Ascending aorta (tissue), 2 donors: ENCODE measurements at places on chromosomes 1 and 21.

DNA sequence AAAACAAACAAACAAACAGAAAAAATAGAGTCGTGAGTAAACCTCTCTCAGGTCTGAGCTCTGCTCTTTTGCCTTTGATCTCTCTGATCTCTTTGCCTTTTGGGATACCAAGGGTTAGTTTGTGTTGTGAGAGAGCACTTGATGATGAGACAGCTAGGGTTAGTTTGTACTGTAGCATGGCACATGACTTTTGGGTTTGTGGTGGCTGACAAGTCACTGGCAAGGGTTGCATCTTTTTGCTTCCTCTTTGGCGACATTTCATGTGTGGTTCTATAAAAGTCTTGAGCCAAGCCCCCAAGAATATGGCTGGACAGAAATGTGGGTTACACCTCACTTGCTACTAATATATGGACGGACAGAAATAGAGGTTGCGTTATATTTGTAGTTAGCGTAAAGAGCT lies 60.5 kb downstream of the TESK2 start:
- DNase-seq: no peak
- no peaks in the 10 kb centered on the region for H3K4me1 ChIP-seq

DNA sequence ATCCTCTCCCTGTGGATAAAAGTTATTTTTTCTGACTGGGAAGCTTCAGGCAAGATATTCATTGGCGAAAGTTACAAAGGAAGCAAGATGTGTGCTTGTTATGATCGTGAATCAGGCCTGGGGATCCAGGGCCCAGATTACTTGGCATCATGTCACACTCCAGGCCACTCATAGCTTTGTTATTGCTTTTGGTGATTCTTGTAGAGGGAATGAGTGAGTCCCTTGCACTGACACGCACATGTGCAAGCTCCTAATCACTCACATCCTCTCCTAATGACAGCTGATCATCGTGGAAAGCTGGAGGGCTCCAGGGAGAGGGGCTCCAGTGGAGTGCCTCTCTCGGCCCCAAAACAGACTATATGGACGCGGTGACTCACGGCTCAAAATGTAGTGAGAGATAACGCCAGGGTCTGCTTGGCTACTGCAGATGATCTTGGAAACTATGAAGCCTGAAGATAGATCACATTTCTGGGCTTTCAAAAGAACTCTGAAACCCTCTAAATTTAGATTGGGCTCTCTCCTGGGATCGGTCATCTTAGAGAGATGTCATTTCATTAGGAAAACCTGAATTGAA lies 481.1 kb upstream of the USP24 start:
- peaks cover 4% of the 10 kb centered on the region for H3K4me1 ChIP-seq
- H3K4me3 ChIP-seq: no peak overlapping the region
- H3K36me3 ChIP-seq: no peaks in the 10 kb centered on the region
- H3K27me3 ChIP-seq: no peaks in the 10 kb centered on the region
- DNase-seq: peak; percentile 88
- peak overlapping the region; percentile 62 for H3K27ac ChIP-seq

DNA sequence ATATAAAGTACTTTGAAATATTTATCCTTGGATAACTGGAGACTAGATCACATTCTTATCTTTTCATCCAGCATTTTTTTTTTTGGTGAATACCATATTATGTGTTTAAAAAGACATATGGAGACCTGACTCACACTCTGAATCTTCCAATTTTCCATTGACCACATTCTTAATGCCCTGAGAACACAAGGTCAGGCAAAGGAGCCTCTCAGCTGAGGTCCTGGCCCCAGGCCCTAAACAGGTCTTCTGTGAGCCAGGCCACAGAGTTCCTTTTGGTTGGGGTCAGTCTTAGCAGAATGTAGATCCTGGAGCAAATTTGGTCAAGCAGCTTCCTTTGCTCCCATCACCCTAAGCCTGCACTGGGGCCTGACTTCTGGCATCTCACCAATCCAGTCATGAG lies 390.1 kb upstream of the ST6GALNAC5 start:
- no peak overlapping the region for H3K4me3 ChIP-seq
- H3K36me3 ChIP-seq: no peaks in the 10 kb centered on the region
- no peaks in the 10 kb centered on the region for H3K27me3 ChIP-seq
- no peak for DNase-seq

GRCh38 chr1:77632216-77632615 lies 50.2 kb downstream of the ZZZ3 start:
- H3K4me1 ChIP-seq: no peaks in the 10 kb centered on the region
- no peaks in the 10 kb centered on the region for H3K27me3 ChIP-seq
- peaks cover 14% of the 10 kb centered on the region for H3K36me3 ChIP-seq
- no peak overlapping the region for H3K27ac ChIP-seq
- no peak for DNase-seq
